ENCODE measurements at places on chromosomes 5 and 9.

- no peak overlapping the region for H3K4me3 ChIP-seq
- no peaks in the 10 kb centered on the region for H3K4me1 ChIP-seq
- H3K36me3 ChIP-seq = no peaks in the 10 kb centered on the region
- no peak for DNase-seq
- no peaks in the 10 kb centered on the region for H3K27me3 ChIP-seq
These were observed 253.6 kb downstream of the TRIM32 start for GRCh38 chr9:116940614-116941215.

- no peak for DNase-seq
- H3K36me3 ChIP-seq = no peaks in the 10 kb centered on the region
These were observed 23.7 kb upstream of the LOX start for GRCh38 chr5:122101636-122102285.

DNA sequence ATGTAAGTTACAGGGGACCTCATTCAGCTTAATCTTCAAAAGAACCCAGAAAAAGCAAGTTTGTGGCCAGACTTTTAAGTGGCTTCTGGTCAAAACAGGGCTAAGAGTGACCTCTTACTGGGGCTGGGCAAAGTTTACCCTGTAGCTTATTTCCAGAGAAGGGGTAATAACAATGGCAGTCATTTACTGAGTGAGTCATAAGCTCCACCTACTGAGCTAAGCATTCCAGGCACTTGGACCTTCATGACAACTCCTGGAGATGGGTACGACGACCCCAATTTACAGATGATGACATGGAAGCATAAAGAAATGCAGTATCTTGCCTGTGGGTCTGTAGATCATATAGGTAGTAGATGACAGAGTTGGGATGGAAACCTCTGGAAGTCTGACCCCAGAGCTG lies 4.7 kb upstream of the GPR151 start:
- H3K36me3 ChIP-seq = no peaks in the 10 kb centered on the region
- no peaks in the 10 kb centered on the region for H3K27me3 ChIP-seq
- H3K27ac ChIP-seq = no peak overlapping the region
- DNase-seq = no peak
- H3K4me3 ChIP-seq = no peak overlapping the region
- H3K4me1 ChIP-seq = no peaks in the 10 kb centered on the region

GRCh38 chr5:63097286-63097685 lies 518.7 kb downstream of the LRRC70 start:
- no peaks in the 10 kb centered on the region for H3K36me3 ChIP-seq
- no peaks in the 10 kb centered on the region for H3K4me1 ChIP-seq
- DNase-seq = no peak

GRCh38 chr9:136762915-136763648 lies 1.2 kb downstream of the LCN15 start:
- H3K4me3 ChIP-seq = no peak overlapping the region
- DNase-seq = no peak
- no peaks in the 10 kb centered on the region for H3K36me3 ChIP-seq
- no peaks in the 10 kb centered on the region for H3K4me1 ChIP-seq

GRCh38 chr9:34589636-34590380 lies at the start of gene CNTFR:
Gene CNTFR, minus strand, starts transcription at chr9:34589724. Its CDS starts 20,743 bp downstream, at chr9:34568981.
- DNase-seq = peak; percentile 72
- H3K27ac ChIP-seq = peak within 1 kb of the TSS; percentile 39
- no peaks in the 10 kb centered on the region for H3K36me3 ChIP-seq
- peak within 1 kb of the TSS; percentile 72 for H3K4me3 ChIP-seq

DNA sequence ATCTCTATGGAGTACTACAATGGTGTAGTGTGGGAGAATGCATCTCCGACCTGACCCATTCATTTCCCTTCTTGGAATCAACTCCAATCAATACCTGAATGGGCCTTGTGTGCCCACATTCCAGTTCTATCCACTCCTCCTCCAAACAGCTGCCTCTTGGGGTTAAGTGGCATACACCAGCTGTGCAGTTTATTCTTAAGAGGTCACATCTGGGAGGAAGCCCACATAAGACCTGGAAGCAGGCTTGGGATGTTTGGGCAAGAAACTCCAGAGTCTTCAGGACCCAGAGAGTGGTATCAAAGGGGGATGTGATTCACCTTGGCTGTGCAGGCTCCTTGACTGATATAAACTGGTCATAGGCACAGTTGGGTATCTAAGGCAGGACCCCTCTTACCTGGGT lies 46.0 kb downstream of the ACTBL2 start:
- no peaks in the 10 kb centered on the region for H3K27me3 ChIP-seq
- peaks cover 20% of the 10 kb centered on the region for H3K4me1 ChIP-seq
- DNase-seq = no peak
- H3K4me3 ChIP-seq = no peak overlapping the region
- no peaks in the 10 kb centered on the region for H3K36me3 ChIP-seq
- H3K27ac ChIP-seq = peak overlapping the region; percentile 62

DNA sequence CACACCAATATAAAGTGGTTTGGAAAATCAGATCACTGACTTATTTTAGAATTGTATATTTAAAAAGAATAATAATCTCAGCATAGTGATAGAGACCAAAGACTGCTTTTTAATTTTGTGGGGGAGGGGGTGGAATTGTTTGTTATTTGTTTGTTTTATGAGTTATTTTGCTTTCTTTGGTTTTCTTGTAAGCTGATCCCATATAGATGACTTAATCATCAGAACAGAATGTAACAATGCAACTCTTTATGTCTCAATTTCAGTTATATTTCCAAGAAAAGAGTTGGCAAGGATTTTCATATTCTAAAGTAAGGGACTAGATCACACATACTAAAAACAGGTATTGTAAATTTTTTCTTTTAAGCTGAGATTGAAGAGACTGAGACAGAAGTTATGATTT lies 984.9 kb downstream of the TLE4 start:
- DNase-seq = no peak
- no peak overlapping the region for H3K27ac ChIP-seq
- no peaks in the 10 kb centered on the region for H3K27me3 ChIP-seq
- no peak overlapping the region for H3K4me3 ChIP-seq

GRCh38 chr9:123642291-123643278 lies 286.6 kb downstream of the CRB2 start:
- H3K27me3 ChIP-seq = no peaks in the 10 kb centered on the region
- H3K36me3 ChIP-seq = no peaks in the 10 kb centered on the region
- peaks cover 4% of the 10 kb centered on the region for H3K4me1 ChIP-seq
- peak overlapping the region; percentile 30 for H3K4me3 ChIP-seq

GRCh38 chr5:94415798-94416197 lies 202.6 kb downstream of the KIAA0825 start:
- H3K27ac ChIP-seq = no peak overlapping the region
- H3K27me3 ChIP-seq = no peaks in the 10 kb centered on the region
- no peak overlapping the region for H3K4me3 ChIP-seq
- no peaks in the 10 kb centered on the region for H3K36me3 ChIP-seq
- DNase-seq = no peak

- no peaks in the 10 kb centered on the region for H3K27me3 ChIP-seq
- peak overlapping the region; percentile 64 for H3K27ac ChIP-seq
- peaks cover 6% of the 10 kb centered on the region for H3K4me1 ChIP-seq
- peaks cover 7% of the 10 kb centered on the region for H3K36me3 ChIP-seq
- DNase-seq = no peak
These were observed 139.2 kb downstream of the CDK5RAP2 start for GRCh38 chr9:120440791-120441190.

Data from ascending aorta (tissue), 2 donors.